Left lung (tissue), 14 donors: ENCODE measurements at places on chromosomes 3 and 15. TPM values are rescaled to one million over a fixed set of nuclear protein-coding genes. Genes with fewer than 3 reads are reported as not detected.

DNA sequence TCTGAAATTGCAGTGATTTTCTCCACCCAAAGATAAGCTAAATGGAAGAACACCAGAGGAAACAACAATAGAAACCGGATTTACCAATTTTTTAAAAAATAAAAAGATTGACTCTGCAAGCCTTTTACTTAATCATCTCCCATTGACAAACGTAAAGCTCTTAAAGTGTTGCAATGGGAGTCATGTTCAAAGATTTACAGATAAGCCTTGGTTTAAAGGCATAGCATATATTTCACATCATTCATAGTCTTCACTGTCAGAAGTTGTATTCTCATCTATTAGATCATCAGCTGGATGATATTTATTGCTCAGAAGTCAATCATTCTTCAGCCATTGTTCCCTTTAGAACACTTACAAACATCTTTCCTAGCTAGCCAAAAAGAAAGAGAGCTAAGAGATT is 397.6 kb downstream of the GBE1 start:
- no peak overlapping the region for H3K27ac ChIP-seq
- H3K4me1 ChIP-seq = no peaks in the 10 kb centered on the region
- no peaks in the 10 kb centered on the region for H3K36me3 ChIP-seq
- no peak for DNase-seq
- no peak overlapping the region for H3K4me3 ChIP-seq

The RETNLB gene
- not detected for total RNA-seq

DNA sequence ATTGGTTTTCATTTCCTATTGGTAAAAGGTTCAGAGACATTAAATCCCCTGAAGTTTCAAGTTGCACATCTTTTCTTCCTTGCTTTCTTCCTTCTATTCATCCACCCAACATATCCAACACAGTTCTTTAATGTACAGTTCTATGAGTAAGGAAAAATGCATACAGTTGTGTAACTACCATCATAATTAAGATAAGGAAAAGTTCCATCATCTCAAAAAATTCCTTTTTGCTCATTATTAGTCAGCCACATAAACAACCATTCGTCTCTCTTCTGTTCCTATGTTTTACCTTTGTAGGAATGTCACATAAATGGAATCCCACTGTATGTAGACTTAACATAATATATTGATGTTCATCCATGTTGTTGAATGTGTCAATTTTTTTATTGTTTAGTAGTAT is 211.1 kb upstream of the ADAMTS9 start:
- DNase-seq = no peak
- H3K4me1 ChIP-seq = peaks cover 4% of the 10 kb centered on the region
- no peaks in the 10 kb centered on the region for H3K27me3 ChIP-seq
- H3K27ac ChIP-seq = no peak overlapping the region
- H3K4me3 ChIP-seq = no peak overlapping the region

- no peaks in the 10 kb centered on the region for H3K27me3 ChIP-seq
- peaks cover 28% of the 10 kb centered on the region for H3K4me1 ChIP-seq
- H3K27ac ChIP-seq = peak overlapping the region; percentile 62
- no peak overlapping the region for H3K4me3 ChIP-seq
- peak; percentile 88 for DNase-seq
Measured at GRCh38 chr3:194269610-194270145, 81.5 kb downstream of the CPN2 start.

- no peaks in the 10 kb centered on the region for H3K27me3 ChIP-seq
- H3K36me3 ChIP-seq = no peaks in the 10 kb centered on the region
- no peak overlapping the region for H3K27ac ChIP-seq
Measured at GRCh38 chr3:188764609-188765008, 407.2 kb upstream of the TPRG1 start.

- no peak overlapping the region for H3K4me3 ChIP-seq
- DNase-seq = no peak
- peaks cover 21% of the 10 kb centered on the region for H3K36me3 ChIP-seq
- no peaks in the 10 kb centered on the region for H3K27me3 ChIP-seq
- peaks cover 33% of the 10 kb centered on the region for H3K4me1 ChIP-seq
Measured at GRCh38 chr3:169999433-169999832, 32.8 kb downstream of the SEC62 start.

DNA sequence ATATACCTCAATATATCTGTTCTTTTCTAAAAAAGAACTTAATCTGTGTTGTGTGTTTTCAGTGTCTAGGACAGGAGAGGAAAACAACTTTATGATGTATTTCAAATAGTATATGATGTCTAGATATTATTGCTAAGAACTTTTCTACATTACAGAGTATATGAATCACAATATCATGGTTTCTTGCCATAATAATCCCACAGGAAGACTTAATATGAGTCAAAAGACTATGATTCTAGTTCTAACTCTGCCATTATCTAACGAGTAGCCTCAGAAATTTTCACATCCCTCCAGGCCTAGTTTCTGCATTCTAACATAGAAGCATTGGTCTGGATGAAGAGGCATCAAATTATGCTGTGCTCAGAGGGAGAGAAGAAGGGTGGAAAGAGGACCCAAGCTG is 107.7 kb upstream of the SPRED1 start:
- no peak overlapping the region for H3K4me3 ChIP-seq
- H3K27me3 ChIP-seq = no peaks in the 10 kb centered on the region
- no peak overlapping the region for H3K27ac ChIP-seq
- no peaks in the 10 kb centered on the region for H3K36me3 ChIP-seq
- no peaks in the 10 kb centered on the region for H3K4me1 ChIP-seq
- DNase-seq = no peak

DNA sequence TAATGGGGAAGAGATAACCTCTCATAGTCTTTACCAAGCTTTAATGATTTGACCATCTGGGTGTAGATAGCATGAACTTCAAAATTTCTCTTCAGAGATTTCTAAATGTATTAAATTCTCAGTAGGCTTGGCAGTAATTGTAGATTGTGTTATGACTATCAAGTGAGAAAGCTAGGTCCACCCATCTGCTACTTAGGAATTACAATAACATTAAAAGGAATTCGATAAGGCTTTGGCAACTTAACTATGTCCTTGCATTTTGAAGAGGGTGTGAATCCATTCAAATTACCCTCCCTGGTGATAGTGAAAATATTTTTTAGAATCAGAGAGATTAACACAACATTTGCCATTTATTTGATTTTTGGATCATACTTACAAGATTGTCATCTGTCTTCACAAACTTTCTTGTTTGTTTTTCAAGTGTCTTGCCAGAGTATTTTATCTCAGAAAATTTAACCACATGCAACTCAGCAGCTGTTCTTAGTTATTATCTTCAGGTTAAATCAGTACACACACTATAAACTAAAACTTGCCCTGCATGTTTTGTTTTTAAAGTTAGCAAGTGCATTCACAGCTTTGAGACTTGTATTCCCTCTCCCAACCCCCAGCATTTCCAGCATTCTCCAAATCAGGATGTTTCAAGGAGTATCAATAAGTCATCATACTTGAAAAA is 69.6 kb upstream of the COL8A1 start:
- H3K27ac ChIP-seq = no peak overlapping the region
- DNase-seq = no peak
- no peak overlapping the region for H3K4me3 ChIP-seq
- no peaks in the 10 kb centered on the region for H3K4me1 ChIP-seq

The SMCO1 gene
- not detected for total RNA-seq

The KLHL25 gene
- 4.4 TPM for total RNA-seq

DNA sequence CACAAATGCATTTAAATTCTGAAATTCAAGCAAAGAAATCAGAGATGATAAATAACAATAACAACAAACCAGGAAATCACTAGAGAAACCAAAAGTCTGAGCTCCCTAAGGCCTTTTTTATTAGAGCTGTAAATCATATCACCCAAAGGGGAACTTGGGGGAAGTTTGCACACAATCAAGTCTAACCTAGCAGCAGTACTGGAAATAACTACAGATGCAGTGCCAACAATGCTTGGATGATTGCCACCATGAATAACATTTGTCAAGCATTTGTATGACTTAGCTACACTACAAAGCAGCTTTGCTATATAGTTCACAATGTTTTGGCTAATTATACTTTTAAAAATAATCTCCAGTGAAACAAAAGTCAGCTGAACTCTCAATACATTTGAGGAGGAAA is 27.8 kb downstream of the SHQ1 start:
- DNase-seq = peak; percentile 79
- H3K4me1 ChIP-seq = peaks cover 3% of the 10 kb centered on the region
- no peaks in the 10 kb centered on the region for H3K27me3 ChIP-seq

The PDZRN3 gene
- total RNA-seq = 33.5 TPM

The KIF23 gene
- 3.5 TPM for total RNA-seq

The SV2B gene
- total RNA-seq = 0.58 TPM

DNA sequence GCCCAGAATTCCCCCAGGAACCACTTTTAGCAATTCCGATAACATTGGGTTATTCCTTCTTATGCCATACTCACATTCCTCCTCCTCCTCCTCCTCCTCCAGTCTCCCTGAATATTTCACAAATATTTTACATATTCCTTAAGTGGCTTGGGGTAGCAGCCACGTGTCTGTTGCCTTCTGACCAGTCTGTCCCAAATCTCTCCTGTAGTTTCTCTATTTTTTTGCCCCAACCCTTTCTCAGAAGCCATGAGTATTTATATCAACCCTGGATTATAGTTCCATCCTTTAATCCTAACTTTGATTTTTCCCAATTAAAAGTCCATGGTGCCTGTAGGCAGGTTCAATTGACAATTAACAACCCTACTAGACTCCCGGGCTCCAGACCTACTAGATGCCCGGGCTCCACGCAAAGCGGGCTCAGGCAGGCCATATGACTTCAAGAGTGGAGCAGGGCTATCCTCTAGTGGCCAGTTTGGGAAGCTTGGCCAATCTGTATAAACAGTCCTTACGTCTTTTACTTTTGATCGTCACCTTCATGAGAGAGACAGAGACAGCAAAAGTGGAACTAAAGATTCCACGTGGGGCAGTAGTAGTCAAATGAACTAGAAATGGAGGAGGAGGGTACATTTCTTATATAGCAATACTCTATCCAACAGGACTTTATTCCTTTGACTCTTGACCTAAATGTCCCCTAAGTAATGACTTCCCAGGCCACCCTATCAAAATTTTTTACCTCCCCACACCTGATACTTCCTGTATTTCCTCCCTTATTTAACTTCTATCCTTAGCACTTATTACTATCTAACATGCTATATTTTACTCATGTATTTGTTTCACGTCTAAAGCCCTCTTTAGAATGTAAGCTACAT is 69.7 kb downstream of the USF3 start:
- H3K4me1 ChIP-seq = peaks cover 3% of the 10 kb centered on the region
- no peak overlapping the region for H3K27ac ChIP-seq
- no peak for DNase-seq

DNA sequence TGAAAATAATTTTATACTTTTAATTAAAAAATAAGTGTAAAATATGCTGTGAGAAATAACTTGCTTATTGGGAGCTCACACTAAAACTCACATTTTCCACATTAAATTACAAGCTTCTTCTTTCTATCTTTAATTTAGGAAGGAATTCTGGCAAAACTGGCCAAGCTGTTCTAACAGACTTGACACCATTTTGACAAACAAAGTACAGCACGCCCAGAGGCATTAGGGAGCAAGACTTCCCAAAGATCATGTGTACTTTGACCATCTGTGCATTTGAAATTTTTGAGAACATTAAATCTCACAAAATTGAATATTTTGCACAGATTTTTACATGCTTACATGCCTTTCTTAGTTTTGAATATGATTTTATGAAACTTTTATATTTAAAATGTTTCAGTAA is 1288.4 kb upstream of the CADM2 start:
- H3K36me3 ChIP-seq = no peaks in the 10 kb centered on the region
- no peak for DNase-seq
- no peak overlapping the region for H3K27ac ChIP-seq
- no peaks in the 10 kb centered on the region for H3K4me1 ChIP-seq

The PLOD2 gene
- 52.6 TPM for total RNA-seq

DNA sequence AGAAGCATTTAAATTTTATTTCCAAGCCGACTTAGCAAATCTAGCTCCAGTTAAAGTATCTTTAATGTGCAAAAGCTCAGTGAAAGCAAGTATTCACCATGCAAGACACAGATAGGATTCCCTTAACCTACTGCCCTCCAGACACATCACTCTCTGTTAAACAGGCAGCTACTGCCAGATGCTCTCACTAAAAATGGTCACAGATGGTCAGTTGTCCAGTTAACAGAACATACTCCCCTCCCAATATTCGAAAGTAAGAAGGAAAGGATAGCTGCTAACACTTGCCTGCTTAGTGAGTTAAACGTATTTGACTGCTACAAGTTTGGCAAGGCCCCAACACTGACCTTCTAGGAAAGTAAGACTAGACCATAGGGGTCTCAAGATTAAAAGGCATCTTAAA is 73.7 kb downstream of the PRTG start:
- DNase-seq = no peak
- no peak overlapping the region for H3K4me3 ChIP-seq
- H3K27me3 ChIP-seq = no peaks in the 10 kb centered on the region

DNA sequence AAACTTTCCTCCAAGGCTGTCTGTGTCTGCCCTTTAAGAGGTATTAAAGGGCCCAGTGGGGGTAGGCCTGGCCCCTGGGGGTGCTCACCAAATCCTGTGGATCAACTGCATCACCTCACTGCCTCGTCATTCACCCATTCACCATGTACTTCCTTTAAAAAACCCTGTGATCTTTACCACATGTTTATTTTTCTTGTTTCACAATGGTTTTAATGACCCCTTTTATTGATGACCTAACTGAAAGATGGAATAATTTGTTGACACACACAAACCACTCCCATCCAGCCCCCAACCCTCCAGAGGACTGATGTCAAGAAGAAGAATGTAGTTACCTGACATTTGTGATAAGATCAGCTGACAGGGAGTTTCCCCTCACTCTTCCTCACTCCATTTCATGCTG is 40.8 kb downstream of the KCNAB1 start:
- H3K4me3 ChIP-seq = no peak overlapping the region
- no peaks in the 10 kb centered on the region for H3K27me3 ChIP-seq
- no peak overlapping the region for H3K27ac ChIP-seq

DNA sequence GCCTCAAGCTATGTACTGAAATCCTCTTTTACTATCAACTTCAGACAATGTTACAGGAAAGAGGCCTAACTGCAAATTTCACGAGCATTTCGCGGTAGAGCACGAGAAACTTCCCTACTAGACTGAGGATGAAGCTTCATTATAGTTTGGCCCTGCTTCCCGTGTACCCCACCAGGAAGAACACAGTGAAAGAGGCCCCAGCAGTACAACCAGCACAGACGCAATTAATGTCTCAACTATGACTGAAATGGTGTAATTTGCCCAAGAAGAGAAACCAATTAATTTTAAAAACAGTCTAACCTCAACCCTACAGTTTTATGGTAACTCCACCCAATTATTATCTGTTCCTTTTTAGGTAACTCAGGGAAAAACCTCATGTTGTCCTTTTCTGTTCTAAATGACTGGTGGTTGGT is 12.1 kb downstream of the CHSY1 start:
- peaks cover 55% of the 10 kb centered on the region for H3K4me1 ChIP-seq
- no peaks in the 10 kb centered on the region for H3K27me3 ChIP-seq
- peak overlapping the region; percentile 85 for H3K27ac ChIP-seq
- no peak for DNase-seq
- H3K36me3 ChIP-seq = no peaks in the 10 kb centered on the region

The TGM4 gene
- not detected for total RNA-seq

DNA sequence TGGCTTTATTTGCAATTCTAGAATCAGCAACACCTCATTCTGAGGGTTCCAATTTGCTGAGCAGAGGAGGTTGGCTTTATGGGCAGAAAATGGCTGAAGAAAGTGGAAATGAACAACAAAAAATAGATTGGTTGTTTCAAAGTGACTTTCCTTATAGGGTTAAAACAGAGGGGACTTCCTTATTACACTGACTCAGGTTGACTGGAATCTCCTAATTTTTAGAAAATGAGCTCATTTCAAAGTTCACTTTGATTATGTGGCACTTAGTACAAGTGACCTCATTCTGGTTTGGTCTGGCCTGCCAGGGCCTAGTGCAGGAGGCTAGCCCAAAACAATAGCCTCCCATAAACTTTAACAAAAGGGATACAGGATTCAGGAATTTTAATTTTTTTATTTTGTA is 41.4 kb downstream of the NFKBIZ start:
- H3K27me3 ChIP-seq = no peaks in the 10 kb centered on the region
- H3K4me1 ChIP-seq = no peaks in the 10 kb centered on the region
- H3K36me3 ChIP-seq = no peaks in the 10 kb centered on the region
- DNase-seq = no peak
- H3K27ac ChIP-seq = no peak overlapping the region
- no peak overlapping the region for H3K4me3 ChIP-seq

The ADAMTS7 gene
- 9.1 TPM for total RNA-seq
